Fibroblast of skin of scalp (primary cell): ENCODE measurements at places on chromosomes 7 and 10.

DNA sequence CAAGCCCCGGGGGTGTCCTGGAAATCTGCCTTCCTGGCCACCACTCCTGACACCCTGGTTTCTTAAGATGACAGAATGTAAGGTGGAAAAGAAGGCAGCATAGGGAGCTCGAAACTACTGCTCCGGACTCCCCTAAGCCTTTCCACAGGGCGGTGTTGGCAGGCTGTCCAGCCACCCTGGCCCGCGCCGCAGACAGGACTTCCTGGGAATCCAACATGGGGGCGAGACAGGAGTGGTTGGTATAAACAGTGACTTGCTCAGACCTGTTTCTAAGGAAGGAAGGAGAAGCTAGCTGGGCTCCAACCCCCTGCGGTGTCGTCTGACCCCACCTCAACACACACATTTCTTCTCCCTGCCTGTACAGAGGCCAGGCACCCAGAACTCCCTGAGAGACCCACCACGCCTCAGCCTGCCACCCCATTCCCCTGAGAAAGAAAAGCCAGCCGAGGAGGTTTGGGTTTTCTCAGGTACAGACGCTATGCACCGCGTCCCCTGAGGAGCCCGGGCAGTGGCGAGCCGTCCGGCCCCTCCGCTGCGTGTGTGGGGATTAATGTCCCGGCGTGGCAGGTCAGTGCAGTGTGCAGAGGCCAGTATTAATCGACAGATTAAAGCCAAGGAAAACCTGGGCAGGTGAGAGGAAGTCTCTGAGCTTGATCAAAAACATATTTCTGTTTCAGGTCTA, 349.6 kb upstream of the MKI67 start:
- DNase-seq = no peak

GRCh38 chr7:137096607-137097006, 228.2 kb downstream of the CHRM2 start:
- DNase-seq = peak; percentile 34

- peak; percentile 98 for DNase-seq
These were observed 164.6 kb downstream of the PKD1L1 start for GRCh38 chr7:47783456-47784223.

DNA sequence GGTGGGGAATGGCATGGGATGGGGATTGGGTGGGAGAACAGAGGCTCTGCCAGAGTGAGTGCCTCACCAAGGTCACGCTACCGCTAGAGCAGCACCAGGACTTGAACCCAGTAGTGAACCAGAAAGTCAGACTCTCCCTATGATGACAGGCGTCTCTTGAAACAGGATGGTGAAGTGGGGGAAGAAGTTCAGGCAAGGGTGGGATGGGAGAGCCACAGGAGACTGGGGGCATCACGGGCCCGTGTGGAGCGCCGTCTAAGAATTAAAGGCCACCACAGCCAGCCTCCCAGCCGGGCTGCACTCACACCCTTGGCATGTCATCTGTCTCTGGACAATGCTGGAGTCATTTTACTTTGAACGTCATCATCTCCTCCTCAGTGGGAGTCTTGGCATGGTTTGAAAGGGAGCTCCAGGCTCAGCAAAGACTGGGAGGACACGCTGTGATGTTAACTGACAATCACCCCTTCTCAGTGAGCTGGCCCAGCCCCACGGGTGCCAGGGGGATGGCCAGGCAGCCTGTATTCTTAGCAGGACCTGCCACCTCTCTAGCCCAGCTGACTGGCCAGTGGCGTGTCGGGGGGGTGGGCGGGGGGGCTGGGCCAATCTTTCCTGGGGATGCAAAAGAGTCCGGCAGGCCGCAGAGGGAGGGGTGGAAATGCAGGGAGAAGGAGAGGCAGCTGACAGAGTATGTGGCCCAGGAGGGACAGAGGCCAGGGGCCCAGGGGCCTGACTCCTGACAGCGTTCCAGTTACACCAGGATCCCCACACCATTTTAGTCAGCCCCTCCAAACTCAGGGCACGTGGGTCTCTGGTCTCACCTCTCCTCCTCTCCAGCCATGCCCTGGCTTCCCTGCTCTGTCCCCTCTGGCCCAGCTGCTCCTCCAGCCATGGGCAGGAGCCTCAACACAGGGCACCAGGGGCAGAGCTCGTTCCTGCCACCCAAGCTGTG, 96.2 kb downstream of the VOPP1 start:
- peak; percentile 94 for DNase-seq

- no peak for DNase-seq
These were observed 130.5 kb upstream of the C1QL3 start for GRCh38 chr10:16652154-16652553.

GRCh38 chr10:95295031-95295755, 4.4 kb upstream of the PDLIM1 start:
- peak; percentile 37 for DNase-seq

GRCh38 chr10:21171197-21171935, 274.3 kb upstream of the NEBL start:
- DNase-seq = no peak

DNA sequence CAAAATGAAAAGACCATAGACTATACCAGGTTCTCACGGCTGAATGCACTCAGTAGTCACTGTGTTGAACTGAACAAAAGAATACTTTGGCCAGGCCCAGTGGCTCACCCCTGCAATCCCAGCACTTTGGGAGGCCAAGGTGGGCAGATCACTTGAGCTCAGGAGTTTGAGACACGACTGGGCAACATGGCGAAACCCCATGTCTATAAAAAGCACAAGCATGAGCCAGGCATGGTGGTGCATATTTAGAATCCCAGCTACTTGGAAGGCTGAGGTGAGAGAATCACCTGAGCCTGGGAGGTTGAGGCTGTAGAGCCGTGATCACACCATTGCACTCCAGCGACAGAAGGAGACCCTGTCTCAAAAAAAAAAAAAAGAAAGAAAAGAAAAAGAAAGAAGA, 12.5 kb downstream of the SFXN4 start:
- no peak for DNase-seq

GRCh38 chr7:28627896-28628295, 215.6 kb downstream of the CREB5 start:
- DNase-seq = no peak

GRCh38 chr10:47092376-47092775, 181.1 kb downstream of the PTPN20 start:
- no peak for DNase-seq

GRCh38 chr7:116407165-116407564, 92.4 kb upstream of the CAV2 start:
- DNase-seq = no peak

- DNase-seq = no peak
These were observed 139.7 kb upstream of the SH2B2 start for GRCh38 chr7:102147008-102147407.

DNA sequence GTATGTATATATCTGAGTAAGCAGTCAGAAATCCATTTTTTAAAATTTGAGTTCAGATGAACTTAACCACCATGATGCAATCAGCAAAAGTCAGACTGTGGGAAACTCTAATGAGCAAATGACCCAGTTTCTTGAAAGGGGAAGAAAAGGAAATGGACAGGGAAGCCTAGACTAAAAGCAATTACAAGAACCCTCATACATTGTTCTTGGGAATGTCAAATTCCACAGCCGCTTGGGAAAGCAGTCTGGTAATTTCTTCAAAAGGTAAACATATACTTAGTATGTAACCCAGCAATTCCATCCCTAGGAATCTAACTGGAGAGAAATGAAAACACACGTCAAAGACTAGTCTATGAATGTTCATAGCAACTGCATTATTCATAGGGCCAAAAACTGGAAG, 16.4 kb upstream of the FOXK1 start:
- DNase-seq = peak; percentile 100

- DNase-seq = no peak
These were observed 3.1 kb downstream of the STRA8 start for GRCh38 chr7:135236727-135237126.
